ENCODE measurements at places on chromosomes 7 and 10.
A peak's percentile ranks its signal among the peaks of the same experiment; 100 is the strongest.

- H3K27ac ChIP-seq, result no peak overlapping the region
- no peak overlapping the region for H3K4me3 ChIP-seq
- no peaks in the 10 kb centered on the region for H3K27me3 ChIP-seq
- DNase-seq, result no peak
- H3K36me3 ChIP-seq, result peaks cover 33% of the 10 kb centered on the region
- peaks cover 34% of the 10 kb centered on the region for H3K4me1 ChIP-seq
Observed at GRCh38 chr10:21733710-21734109, 199.7 kb downstream of the MLLT10 start.

DNA sequence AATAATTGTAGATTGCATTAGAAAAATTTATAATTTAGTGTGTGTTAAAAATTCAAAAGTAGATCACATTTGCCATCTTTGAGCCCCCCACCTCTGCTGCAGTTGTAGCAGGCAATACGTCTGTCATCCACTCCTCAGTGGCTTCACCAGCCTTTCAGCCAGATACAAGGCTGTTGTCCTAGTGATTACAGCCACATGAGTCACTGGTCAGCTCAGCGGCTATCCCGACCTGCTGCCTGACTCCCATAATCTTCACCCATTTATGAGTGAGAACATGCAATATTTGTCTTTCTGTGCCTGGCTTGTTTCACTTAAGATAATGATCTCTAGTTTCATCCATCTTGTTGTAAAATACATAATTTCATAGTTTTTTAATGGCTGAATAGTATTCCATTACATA lies 9.2 kb downstream of the OR2A5 start:
- no peak overlapping the region for H3K27ac ChIP-seq
- no peaks in the 10 kb centered on the region for H3K36me3 ChIP-seq
- H3K27me3 ChIP-seq, result peaks cover 2% of the 10 kb centered on the region
- no peaks in the 10 kb centered on the region for H3K4me1 ChIP-seq
- no peak for DNase-seq

DNA sequence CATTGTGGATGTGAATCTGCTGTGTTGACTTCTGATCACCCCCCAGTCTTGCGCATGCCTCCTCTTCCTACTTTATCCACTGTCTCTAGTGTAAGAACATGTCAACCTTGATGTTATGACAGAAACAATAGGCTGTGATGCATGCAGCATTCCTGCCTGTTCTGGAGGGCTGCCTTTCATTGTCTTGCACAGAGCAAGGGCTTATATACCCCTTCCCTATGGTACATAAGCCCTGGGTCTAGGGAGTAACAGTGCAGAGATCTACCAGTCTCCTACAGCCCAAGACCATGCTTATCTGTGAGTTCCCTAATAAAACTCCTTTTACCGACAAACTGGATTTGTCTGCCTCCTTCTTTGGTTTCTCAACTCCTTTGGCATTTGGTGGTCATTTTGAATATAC lies 177.0 kb upstream of the STK17A start:
- no peaks in the 10 kb centered on the region for H3K27me3 ChIP-seq
- no peak for DNase-seq
- H3K36me3 ChIP-seq, result no peaks in the 10 kb centered on the region
- no peaks in the 10 kb centered on the region for H3K4me1 ChIP-seq

DNA sequence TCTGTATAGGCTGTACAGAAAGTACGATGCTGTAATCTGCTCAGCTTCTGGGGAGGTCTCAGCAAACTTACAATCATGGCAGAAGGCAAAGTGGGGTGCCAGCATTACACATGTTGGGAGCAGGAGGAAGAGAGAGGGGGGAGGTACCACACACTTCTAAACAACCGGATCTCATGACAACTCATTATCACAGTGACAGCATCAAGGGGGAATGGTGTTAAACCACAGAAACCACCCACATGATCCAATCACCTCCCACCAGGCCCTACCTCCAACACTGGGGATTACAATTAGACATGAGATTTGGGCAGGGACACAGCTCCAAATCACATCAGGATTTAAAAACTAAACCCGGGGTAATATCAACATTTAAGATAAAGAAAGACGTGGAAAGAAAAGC lies 468.8 kb upstream of the AUTS2 start:
- H3K27ac ChIP-seq, result no peak overlapping the region
- H3K4me3 ChIP-seq, result no peak overlapping the region

DNA sequence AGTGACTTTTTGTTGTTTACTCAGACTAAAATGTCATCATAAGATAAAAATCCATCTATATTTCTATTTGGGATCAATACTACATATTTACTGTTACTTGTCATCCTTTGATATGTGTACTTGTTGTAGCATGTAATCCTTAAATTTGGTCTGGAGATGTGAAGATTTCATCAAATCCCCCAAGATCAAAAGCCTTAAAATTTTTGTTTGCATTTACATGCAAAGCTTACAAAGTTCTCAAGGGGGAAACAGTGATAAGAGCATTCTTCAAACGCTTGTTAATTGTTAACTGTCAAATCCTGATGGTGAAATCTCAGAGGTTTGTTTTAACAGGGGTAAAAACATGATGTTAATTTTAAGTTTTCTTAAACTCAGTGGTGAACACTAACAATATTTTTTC lies 84.9 kb upstream of the SKAP2 start:
- H3K4me3 ChIP-seq, result no peak overlapping the region
- H3K27me3 ChIP-seq, result peaks cover 5% of the 10 kb centered on the region
- H3K27ac ChIP-seq, result no peak overlapping the region
- no peak for DNase-seq

DNA sequence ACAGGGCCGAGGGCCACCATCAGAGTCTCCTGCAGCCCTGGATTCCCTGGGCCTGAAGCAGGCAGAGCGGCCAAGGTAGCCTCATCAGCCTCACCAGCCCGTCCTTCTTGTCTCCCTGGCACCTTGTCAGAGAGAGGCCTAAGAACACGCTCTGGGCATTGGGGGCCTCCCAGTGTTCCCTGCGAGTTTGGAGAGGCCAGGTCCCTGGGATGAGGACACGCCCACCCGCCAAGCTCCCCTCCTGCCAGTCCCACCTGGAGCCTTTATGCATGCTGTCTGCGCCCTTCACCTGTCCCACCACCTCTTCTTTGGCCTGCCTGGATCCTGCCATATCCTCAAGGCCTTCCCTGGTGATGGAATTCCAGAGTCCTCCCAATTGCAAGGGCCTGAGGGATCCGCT lies 69.2 kb downstream of the LHPP start:
- no peak for DNase-seq
- no peak overlapping the region for H3K4me3 ChIP-seq
- H3K4me1 ChIP-seq, result peaks cover 12% of the 10 kb centered on the region
- H3K36me3 ChIP-seq, result no peaks in the 10 kb centered on the region

- H3K36me3 ChIP-seq, result no peaks in the 10 kb centered on the region
- no peak for DNase-seq
- no peaks in the 10 kb centered on the region for H3K4me1 ChIP-seq
Observed at GRCh38 chr7:100778061-100778621, 44.7 kb downstream of the ZAN start.

DNA sequence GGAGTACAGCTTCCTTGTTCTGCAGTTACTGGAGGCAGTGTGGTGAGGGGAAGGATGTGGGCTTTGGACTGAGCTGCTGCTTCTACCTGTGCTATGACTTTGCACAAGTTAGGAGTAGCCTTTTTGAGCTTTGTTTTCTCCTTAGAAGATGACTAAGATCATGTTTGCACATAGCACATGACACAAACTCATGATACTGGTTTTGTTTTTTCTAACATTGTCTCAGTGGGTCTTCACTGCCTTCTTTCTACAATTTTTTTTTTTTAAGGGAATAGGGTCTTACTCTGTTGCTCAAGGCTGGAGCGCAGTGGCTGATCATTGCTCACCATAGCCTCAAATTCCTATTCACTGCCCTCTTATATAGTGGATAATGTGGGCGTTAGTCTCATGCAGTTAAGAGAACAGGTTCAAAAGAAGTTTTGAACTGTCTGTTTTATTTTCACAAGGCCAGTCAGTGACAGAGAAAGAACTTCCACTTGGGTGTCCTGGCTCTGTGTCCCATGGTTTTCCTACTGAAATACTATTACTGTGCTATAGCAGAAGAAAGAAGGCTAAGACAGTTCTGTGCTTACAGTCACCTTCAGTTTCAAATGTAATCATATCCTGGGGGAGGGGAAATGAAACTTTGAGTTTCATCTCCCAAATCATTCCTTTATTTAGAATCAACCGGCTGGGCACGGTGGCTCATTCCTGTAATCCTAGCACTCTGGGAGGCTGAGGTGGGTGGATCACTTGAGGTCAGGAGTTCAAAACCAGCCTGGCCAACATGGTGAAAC lies 72.0 kb downstream of the KAT6B start:
- DNase-seq, result peak; percentile 59
- peak overlapping the region; percentile 75 for H3K27ac ChIP-seq
- H3K27me3 ChIP-seq, result no peaks in the 10 kb centered on the region
- H3K36me3 ChIP-seq, result peaks cover 17% of the 10 kb centered on the region
- peak overlapping the region; percentile 46 for H3K4me3 ChIP-seq

DNA sequence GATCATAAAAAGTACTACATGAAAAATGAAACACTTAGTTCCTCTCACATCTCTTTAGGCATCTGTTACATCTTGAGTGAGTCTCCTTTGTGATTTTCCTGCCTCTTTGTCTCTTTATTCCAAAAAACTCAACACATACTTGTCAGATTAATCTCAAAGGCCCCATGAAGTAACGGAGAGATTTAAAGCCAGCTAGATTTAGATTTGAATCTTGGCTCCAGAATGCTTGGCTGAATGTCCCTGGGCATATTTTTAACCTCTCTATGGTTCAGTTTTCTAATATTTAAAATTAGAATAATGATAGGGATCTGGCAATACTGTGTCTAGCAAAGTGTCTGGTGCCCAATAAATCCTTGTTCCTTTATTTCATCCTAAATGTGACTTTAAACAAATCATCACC lies 140.0 kb downstream of the DGKB start:
- no peak overlapping the region for H3K4me3 ChIP-seq
- H3K27ac ChIP-seq, result no peak overlapping the region
- no peak for DNase-seq
- H3K27me3 ChIP-seq, result no peaks in the 10 kb centered on the region
- no peaks in the 10 kb centered on the region for H3K36me3 ChIP-seq

GRCh38 chr10:129741280-129741977 lies 222.6 kb downstream of the EBF3 start:
- H3K4me1 ChIP-seq, result no peaks in the 10 kb centered on the region
- no peaks in the 10 kb centered on the region for H3K27me3 ChIP-seq
- no peak overlapping the region for H3K27ac ChIP-seq
- peak; percentile 1 for DNase-seq
- H3K4me3 ChIP-seq, result no peak overlapping the region

- no peaks in the 10 kb centered on the region for H3K27me3 ChIP-seq
- no peaks in the 10 kb centered on the region for H3K4me1 ChIP-seq
- H3K4me3 ChIP-seq, result no peak overlapping the region
- H3K27ac ChIP-seq, result no peak overlapping the region
Observed at GRCh38 chr7:115997221-115997620, 33.3 kb downstream of the TFEC start.

GRCh38 chr7:43114458-43114780 lies 2.0 kb downstream of the HECW1 start:
- peaks cover 6% of the 10 kb centered on the region for H3K4me1 ChIP-seq
- DNase-seq, result no peak
- peaks cover 63% of the 10 kb centered on the region for H3K27me3 ChIP-seq
- H3K4me3 ChIP-seq, result no peak overlapping the region
- H3K27ac ChIP-seq, result no peak overlapping the region

DNA sequence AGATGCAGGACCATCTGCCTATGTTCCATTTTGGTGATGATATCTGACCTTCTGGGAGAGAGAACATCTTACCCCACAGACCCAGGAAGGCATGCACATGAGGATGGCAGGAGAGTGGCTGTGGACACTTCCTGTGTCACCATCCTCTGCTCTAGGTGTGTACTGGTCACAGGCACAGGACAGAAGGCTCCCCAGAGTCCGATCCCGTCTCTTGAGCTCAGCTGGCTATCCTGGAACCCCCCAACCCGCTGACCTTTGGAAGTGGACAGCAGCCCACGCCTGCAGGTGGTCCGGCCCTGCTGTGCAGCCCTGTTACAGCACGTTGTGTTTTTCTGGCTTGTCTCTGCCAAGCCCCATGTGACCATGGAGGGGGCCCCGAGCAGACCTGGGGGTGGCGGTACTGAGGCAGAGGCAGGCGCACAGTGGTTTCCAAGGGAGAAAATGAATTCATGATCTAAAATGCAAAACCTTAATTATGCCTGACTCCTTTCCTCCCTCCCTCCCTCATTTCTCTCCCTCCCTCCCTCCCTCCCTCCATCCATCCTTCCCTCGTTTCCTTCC lies 178.8 kb downstream of the CUX1 start:
- H3K36me3 ChIP-seq, result no peaks in the 10 kb centered on the region
- DNase-seq, result no peak
- H3K4me3 ChIP-seq, result no peak overlapping the region
- peaks cover 2% of the 10 kb centered on the region for H3K4me1 ChIP-seq
- H3K27me3 ChIP-seq, result no peaks in the 10 kb centered on the region
- no peak overlapping the region for H3K27ac ChIP-seq

DNA sequence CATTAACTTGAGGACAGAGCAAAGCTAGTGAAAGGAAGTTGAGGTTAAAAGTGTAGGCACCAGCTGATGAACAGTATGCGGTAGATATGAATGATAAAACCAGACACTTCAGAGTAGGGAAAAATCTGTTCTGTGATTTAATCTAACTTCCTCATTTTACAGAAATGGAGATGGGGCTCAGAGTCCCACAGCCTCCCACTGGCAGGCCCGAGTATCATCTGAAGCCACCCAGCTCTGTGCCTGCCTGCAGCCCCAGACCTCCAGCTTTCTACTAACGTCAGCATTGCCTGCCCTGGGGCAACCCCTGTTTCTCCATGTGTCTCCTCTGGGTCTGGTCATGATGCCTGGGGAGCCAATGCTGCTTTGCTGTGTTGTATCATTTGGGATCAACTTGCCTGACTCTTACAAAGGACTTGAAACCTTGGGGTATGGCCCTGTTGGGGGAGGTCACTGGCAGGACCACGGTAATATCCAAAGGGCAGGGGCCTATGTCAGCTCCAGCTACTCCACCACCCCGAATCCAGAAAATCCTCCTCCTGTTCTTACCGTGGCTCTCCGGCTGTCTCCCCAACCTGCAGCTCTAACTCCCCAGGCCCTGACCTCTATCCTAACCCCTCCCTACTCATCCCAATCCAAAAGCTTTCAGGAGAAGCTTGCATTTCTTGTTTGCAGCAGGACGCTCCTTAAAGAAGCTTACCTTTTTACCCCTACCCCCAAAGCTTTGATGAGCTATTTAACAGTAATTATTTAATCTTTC lies 56.2 kb upstream of the NPY start:
- H3K36me3 ChIP-seq, result no peaks in the 10 kb centered on the region
- peaks cover 21% of the 10 kb centered on the region for H3K27me3 ChIP-seq
- peaks cover 15% of the 10 kb centered on the region for H3K4me1 ChIP-seq
- no peak overlapping the region for H3K27ac ChIP-seq

GRCh38 chr7:92778972-92779371 lies 57.4 kb downstream of the CDK6 start:
- no peaks in the 10 kb centered on the region for H3K27me3 ChIP-seq
- H3K36me3 ChIP-seq, result peaks cover 57% of the 10 kb centered on the region
- peaks cover 33% of the 10 kb centered on the region for H3K4me1 ChIP-seq
- no peak overlapping the region for H3K27ac ChIP-seq

- no peak for DNase-seq
- H3K27me3 ChIP-seq, result no peaks in the 10 kb centered on the region
- H3K36me3 ChIP-seq, result no peaks in the 10 kb centered on the region
- no peaks in the 10 kb centered on the region for H3K4me1 ChIP-seq
Observed at GRCh38 chr7:82018226-82018625, 248.4 kb upstream of the HGF start.

GRCh38 chr7:101960985-101961708 lies 143.7 kb downstream of the CUX1 start:
- peaks cover 4% of the 10 kb centered on the region for H3K4me1 ChIP-seq
- no peak overlapping the region for H3K4me3 ChIP-seq
- no peak for DNase-seq
- no peaks in the 10 kb centered on the region for H3K36me3 ChIP-seq
- no peaks in the 10 kb centered on the region for H3K27me3 ChIP-seq
- no peak overlapping the region for H3K27ac ChIP-seq

All from activated CD8-positive, alpha-beta T cell treated with anti-CD3 and anti-CD28 coated beads, Interleukin-2, amount 10 ng/mL, durations not matched to agents 7 days and 5 days (primary cell).